ENCODE measurements at places on chromosomes 16 and 17. TPM values are rescaled to one million over a fixed set of nuclear protein-coding genes. Genes with fewer than 3 reads are reported as not detected.

GRCh38 chr17:33753452-33753851, 460.4 kb upstream of the ASIC2 start:
- no peak for DNase-seq

Gene CORO6
- polyA plus RNA-seq: not detected

GRCh38 chr17:73182616-73183310, 10.1 kb upstream of the COG1 start:
- no peak for DNase-seq

DNA sequence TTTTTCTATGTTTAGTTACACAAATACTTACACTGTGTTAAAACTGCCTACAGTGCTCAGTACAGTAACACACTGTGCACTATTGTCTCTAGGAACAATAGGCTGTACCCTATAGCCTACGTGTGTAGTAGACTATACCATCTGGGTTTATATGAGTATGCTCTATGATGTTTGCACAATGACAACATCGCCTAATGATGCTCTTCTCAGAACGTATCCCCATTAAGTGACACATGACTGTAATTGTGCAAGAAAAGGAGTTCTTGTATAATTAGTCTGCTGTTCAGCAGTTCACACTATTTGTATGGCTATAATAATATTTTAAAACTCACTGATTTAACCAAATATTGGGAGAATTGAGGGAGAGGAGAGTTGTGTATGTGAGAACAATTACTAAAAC, 173.7 kb downstream of the TRIM37 start:
- no peak for DNase-seq

DNA sequence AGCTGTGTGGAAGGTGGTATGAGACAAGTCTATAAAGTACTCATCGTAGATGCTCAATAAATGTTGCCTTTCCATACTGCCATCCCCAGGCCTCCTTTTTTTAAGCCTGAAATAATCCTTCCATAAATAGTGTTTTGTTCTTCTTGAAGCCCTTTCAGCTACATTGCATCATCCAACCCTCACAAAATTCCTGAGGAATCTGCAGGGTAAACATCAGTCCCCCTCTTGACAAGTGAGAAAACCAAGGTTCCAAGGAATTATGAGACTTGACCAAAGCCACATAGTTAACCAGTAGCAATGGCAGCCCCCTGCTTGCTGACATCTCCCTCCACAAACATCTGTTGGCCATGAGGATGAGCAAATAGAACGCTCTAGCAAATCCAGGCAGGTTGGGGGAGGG, 89.7 kb upstream of the CCL1 start:
- no peak for DNase-seq

Gene SCNN1B
- not detected for polyA plus RNA-seq

Gene C1QL1
- polyA plus RNA-seq: not detected

Gene SSTR5
- not detected for polyA plus RNA-seq

DNA sequence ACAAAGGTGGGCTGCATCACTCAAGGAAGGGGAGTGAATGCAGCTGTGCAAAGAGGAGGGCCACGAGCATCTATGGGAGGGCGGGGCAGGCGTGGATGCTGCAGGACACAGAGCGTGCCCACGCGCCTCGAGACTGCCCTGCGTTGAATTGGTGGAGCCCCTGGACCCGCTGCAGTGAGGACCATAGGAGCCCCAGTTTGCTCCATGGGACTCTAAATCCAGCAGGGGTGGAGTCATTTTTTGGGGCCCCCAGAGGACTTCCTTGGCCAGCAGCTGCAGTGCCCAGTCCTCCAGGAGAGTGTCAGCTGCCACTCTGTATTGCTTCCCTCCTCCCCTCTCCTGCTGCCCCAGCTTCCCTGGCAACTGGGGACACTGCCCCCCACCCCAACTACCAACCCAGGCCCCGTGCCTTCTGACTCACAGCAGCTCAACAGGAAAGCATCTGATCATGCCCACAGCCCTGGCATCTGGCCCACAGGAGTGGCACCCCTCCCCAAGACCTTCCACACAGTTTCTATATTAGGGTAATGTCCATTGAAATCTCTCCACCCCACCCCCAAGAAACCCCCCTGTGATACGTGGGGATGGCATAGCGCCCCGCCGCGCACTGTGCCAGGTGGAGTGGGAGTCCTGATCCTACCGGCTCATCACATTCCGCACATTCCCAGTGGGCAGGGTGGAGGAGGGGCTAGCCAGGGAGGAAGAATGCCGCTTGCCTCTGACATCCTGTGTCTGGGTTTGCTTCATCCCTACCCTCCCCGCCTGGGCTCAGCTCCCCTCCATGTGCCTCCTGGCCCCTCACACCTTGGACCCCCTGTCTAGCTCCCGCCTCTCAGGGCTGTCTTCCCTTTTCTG, 27.8 kb upstream of the ITGA3 start:
- no peak for DNase-seq

DNA sequence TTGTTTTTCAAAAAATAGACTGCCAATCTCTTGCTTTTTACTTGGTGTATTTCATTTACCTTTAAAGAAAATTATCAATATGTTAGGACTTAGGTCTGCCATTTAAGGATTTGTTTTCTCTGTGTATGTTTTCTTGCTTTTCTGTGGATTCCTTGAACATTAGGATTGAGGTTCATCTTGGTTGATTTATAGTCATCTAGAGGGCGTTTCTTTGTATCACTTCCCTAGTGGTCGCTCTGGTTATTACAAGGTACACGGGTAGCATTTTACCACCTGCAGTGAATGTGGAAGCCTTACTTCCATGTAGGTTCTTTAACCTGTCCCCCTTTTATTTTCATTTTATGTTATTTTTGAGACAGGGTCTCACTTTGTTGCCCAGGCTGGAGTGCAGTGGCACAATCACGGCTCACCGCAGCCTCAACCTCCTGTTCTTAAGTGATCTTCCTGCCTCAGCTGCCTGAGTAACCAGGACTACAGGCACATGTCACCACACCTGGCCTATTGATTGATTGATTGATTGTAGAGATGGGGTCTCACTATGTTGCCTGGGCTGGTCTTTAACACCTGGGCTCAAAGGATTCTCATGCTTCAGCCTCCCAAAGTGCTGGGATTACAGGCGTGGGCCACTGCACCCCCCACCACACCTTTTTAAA, 35.2 kb upstream of the CBX4 start:
- peak; percentile 32 for DNase-seq

Gene LRRC37A
- 1.5 TPM for polyA plus RNA-seq

DNA sequence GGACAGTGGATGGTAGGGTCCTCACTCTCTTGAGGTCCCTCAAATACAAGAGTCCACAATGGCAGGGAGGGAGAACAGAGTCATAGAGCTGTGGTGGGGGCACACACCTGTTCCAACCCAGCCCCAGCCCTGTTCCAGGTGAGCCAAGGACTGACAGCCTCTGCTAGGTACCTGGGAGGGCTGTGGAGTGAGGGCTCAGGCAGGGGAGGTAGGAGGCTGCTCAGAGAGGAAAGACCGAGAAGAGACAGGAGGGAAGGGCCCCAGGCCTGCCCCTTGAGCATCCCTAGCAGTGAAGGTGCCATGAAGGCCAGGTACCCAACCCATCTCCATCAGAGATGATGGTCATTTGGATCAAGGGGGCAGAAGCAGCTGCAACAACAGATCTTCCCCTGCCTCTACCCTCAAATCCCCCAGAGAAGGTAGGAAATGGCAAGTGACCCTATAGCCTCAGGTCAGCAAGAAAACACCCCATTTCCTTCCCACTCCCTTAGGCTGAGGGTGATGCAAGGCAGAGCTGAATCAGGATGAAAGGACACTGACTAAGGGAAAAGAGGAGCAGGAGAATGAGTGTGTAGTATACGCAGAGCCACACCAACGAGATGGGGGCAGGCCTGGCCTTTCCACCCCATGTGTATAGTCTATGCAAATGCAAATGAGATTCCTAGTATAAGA, 28.6 kb downstream of the CD300LG start:
- no peak for DNase-seq

- peak; percentile 50 for DNase-seq
Measured at GRCh38 chr16:85029408-85029784, 1.8 kb downstream of the KIAA0513 start.

DNA sequence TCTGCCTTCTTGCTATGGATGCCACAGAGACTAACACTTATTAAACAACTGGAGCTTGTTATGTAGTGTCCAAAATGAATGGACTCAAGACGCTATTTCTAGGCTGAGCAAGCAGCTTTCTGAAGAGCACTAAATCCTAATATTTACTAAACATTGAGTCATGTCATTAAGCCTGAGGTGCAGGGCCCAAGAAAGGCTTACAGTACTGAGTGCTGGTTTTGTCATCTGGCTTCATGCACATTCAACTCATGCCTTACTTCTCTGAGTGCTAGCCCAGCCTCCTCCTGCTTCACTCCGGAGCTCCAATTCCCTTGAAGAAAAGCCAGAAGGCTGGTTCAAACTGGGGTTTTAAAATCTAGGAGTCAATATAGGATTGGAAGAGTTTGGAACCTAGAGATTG, 363.3 kb upstream of the CDH5 start:
- DNase-seq: no peak

DNA sequence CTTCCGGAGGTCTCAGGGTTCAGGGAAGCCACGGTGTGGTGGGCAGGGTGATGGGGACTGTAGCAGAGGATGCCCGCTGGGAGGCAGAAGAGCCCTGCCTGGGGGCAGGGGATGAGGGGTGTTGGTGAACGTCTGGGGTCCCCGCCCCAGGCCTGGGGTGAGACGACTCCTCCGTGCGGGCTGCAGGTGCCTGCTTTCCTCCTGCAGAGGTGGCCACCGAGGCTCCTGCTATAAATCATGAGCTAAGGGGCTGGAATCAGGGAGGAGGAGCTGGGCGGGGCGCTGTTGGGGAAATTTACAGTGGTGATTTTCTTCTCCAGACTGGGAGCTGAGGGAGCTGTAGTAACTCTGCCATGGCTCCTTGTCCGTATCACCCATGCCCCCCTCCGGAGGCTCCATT, 167.0 kb downstream of the MRM1 start:
- DNase-seq: no peak

DNA sequence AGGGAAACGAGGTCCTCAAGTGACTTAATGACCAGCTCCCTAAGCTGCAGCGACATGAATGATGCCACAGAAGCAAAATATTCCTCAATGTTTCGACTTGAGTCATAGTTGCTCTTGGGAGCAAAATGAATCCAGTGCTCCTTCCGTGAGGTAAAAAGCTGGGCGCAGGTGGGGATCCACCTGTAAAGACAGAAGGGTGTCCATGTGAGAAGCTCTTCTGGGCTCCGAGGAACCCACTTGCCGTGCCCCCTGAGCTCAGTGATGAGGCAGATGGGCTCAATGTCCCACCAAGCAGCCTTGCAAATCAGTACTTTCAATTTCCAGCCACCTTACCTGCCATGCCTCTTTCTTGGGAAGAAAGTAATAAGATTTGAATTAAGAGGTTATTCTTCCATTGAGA, 25.5 kb downstream of the DNAH3 start:
- DNase-seq: no peak

- peak; percentile 44 for DNase-seq
Measured at GRCh38 chr16:9138731-9139501, 47.5 kb downstream of the HAPSTR1 start.

GRCh38 chr16:85477801-85478363, 135.2 kb upstream of the GSE1 start:
- no peak for DNase-seq

Gene CACNG5
- not detected for polyA plus RNA-seq

DNA sequence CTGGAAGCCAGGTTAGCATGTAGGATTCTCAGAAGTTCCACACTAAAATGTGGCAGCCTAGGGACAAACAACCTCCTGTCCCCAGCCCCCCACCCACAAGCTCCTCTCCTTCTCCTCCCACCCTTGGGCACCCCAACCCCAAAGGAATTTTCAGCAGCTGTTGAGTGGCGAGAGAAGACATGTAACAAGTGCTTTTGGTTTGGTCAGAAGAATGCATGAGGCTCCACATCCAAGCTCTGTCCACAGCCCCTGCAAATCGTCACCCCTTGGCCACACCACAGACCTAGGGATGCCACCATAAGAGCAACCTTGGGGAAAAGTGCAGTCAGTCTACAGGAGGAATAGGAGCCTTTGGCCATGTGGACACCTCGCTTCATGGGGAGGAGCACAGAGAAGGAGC, 11.9 kb upstream of the RAB37 start:
- no peak for DNase-seq

DNA sequence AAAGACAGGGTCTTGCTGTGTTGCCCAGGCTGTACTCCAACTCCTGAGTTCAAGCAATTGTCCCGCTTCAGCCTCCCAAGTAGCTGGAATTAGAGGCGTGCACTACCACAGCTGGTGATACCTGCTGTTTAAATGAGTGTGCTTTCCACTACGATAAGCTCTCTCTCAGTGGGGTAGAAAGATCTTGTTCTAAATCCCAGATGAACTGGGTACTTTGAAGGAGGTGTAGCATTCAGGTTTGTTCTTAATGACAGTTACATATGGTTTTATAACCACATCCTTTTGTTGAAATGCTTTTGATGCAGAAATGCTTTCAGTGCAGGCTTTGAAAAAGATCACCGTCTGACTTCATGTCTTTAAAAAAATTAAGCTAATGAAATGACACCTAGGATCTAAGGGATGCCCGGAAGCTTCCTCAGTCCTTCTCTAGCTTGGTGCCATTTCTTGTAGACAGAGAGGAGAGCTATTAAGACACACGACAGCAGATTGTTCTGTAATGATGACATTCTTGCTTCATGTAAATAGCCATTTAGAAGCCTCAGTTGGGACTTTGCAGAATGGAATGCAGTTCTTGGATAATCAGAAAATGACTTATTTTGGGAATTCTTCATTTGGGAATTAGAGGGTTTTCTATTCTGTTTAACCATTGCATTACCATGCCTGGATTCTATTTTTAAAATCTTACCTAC, 19.5 kb downstream of the PMM2 start:
- peak; percentile 42 for DNase-seq

Gene OVCA2
- polyA plus RNA-seq: 49.6 TPM

DNA sequence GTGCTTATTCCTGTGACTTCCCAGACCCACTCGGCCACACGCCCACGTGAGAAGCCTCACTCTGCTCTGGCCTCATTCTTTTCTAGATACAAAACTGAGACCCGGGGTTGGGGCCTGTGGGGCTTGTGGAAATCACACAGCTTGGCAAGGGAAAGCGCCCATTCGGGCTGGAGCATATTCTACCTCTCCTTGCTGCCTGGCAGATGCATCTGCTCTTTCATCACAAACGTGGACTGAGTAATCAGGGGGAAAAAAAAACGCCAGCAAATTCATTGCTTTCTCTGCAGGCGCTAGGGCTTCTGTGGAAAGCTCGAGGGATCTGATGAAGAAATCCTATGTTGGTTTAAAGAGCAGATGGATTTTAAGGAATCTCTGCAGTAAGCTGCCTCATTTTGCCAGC, 44.4 kb downstream of the DNAH9 start:
- no peak for DNase-seq

Gene CA7
- polyA plus RNA-seq: not detected

Data from CD4-positive, alpha-beta memory T cell (primary cell).